Stimulated activated effector memory CD8-positive, alpha-beta T cell treated with anti-CD3 and anti-CD28 coated beads, Interleukin-12 subunit alpha, Interleukin-12 subunit beta, amount 100 ng/mL, for 72 hours (primary cell): ENCODE measurements at places on chromosomes 7 and 10.

GRCh38 chr7:28270536-28270935 lies 89.9 kb upstream of the JAZF1 start:
- no peak for DNase-seq

GRCh38 chr10:52785418-52785817 lies 12.8 kb upstream of the MBL2 start:
- no peak for DNase-seq

DNA sequence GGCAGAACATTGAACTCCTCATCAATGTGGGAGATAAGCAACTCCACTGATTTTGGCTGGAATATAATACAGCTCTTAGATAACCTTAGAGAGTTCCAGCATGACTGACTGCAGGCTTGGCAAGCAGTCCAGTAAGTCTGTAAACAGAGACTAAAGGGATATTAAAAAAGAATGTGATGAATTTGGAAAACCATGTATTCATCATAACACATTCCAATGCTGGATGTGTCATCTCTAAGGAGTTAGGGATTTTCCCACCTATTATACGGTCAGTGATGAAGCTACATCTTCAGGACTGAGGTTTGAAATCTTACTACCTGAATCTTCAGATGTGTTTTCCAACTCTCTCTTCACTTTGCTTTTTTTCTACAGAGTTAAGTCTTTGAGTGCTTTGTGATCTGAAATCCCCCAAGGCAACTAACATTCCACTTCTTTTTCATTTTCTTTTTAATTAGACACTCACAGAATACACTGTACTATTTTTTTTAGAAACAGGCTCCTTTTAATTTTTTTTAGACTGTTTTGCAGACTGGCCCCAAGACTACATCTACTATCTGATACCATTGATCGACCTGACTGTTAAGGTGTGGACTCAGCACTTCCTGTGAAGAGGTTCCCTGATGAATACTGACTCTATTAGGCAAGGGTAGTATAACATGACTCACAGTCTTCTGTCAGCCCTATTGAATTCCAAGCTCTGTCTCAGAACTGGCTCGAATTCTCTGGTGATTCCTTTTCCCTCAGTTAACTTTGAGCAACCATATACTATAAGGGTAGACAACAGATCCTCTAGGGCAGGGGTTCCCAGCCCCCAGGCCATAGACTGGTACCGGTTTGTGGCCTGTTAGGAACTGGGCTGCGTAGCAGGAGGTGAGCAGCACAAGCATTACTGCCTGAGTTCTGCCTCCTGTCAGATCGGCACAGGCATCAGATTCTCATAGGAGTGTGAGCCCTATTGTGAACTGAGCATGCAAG lies 678.2 kb downstream of the GRM8 start:
- no peak for DNase-seq

DNA sequence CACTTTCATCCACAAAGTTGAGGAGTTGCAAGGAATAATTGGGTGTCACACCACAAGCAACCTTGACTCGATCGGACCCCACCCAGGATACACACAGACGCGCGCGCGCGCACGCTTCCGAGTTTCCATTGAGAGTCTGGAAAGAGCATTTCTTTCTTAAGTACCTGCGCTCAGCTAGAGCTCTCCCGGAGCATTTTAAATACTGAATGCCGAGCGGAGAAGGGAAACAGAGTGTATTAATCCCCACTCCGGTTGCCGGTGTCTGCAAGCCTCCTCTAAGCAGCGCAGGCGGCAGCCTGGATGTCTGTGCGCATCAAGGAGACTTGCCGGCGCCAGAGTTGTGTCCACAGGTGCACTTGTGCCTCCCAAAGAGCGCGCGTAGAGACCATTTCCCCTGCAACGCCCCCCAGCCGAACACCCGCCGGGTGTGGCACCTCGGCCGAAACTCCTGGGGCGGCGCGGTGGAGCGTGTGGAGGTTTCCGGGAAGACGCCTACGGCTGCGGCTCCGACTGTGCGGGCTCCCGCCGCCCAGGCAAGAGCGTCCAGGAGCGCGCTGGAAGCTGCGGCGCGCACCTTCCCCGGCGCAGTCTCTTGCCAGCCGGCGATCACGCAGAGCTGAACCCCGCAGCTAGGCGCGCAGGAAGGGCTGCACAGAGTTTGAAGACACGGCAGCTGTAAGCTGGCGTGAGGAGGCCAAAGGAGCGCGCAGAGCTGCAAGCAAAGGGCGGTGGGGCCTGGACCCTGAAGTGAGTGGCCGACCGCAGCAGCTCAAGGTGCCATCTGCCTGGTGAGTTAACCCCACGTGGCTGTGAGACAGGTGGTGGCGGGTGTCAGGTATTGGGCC lies 1.1 kb upstream of the FEZF1 start:
- no peak for DNase-seq

DNA sequence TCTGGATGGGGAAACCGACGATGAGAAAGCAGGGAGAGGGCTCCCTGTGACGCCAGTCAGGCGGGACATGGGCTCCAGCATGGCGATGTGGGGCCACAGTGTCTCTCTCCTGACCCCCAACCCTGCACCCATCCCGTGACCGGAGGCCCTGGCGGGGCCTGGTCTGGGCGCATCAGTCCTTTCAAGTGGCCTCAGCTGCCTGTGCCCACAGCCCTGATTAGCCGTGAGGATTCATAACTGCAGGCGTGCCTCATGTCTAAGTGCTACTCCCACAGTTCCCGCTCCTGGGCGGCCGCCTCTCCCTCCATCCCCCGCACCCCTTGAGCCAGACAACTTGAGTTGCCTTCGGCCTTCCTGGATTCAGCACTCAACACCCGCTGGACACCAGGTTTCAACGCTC lies 240.8 kb downstream of the ELFN1 start:
- no peak for DNase-seq

DNA sequence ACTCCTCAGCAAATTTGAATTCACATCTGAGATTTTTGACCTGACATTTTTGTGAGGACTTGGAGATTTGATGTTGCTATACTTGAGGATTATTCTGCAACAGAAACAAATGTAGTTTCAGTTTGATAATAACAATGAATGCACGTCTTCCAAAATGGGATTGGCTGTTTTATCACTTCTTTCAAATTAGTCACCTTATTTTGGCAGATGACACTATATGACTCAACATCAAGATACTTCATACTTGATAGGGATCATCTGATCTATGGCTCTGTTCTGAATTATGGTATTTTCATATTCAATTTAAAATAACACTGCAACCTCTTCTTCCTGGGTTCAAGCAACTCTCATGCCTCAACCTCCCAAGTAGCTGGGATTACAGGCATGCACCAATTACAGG lies 24.2 kb downstream of the ARL5B start:
- DNase-seq, result no peak

DNA sequence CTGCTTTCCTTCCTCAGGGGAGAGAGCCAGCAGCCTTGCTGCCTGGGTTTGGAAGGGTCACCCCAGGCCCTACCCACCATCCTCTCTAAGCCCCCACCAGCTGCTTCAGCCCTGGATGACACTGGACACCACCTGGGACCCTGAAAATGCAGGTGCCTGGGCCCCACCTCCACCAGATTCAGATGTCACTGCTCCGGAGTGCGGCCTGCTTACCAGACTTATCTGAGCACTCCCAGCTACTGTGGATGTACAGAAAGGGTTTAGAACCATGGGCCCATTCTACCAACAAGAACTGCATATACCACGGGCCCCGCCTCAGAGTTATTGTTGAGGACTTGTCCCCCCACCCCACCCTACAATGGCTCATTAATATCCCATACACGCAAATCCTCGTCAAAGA lies 172.3 kb downstream of the PTPRN2 start:
- no peak for DNase-seq

DNA sequence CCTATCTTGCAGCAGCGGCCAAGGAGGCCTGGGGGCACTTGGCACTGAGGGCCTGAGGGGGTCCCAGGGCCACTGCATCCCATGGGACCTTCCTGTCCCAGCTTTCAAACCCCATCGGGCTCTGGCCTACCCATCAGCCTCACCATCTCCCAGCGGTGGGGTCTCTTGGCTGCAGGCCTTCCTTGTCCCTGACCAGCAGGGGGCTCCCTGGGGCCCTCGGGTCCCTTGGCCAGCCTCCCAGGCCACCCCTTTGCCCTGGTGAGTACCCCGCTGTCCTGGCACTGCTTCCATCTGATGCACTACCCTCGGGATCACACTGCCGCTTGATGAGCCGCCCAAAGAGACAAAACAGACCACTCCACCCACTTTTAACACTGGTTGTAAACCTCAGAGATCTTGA lies 43.5 kb downstream of the YKT6 start:
- peak; percentile 33 for DNase-seq

DNA sequence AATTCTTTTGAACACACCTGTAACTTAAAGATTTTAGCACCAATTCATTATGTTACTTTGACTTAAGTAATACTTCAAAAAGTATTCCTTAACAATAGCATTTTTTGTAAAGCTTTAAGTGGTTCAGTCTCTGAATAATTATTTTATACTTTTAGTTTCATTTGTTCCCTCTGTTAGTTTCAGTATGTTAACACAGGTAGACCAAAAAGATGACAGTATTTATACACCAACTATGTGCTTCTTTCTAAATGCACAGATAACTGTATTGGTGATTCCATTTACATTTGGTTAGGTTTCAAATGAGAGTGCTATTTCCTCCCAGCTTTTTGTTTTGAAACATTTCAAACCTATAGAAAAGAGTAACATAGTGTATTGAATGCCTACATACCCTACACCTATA lies 14.0 kb downstream of the RALA start:
- DNase-seq, result no peak

- no peak for DNase-seq
These were observed 42.2 kb downstream of the GBF1 start for GRCh38 chr10:102287538-102287937.

- DNase-seq, result no peak
These were observed 370.2 kb downstream of the PHF14 start for GRCh38 chr7:11343818-11344413.

- DNase-seq, result no peak
These were observed 861.1 kb downstream of the TYW1 start for GRCh38 chr7:67857698-67858097.

GRCh38 chr7:32062150-32062549 lies 8.1 kb downstream of the PDE1C start:
- no peak for DNase-seq

DNA sequence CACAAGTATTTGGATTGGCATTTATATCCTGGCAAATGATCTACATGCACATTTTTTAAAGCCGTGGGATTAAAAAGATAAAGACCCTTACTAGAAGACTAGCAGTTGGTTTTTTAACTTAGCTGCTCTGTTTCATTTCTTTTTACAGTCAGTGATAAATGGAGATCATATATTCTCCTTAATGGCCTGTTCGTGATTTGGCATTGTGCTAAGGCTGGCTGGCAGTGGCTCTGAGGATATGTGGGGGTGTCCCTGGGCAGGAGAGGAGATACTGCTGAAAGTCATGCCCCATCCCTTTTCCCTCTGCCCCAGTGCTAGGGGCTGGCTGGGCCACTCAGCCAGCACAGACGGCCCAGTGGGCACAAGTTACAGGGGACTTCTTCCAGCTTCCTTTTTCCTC lies 341.7 kb downstream of the PRPF18 start:
- DNase-seq, result no peak

DNA sequence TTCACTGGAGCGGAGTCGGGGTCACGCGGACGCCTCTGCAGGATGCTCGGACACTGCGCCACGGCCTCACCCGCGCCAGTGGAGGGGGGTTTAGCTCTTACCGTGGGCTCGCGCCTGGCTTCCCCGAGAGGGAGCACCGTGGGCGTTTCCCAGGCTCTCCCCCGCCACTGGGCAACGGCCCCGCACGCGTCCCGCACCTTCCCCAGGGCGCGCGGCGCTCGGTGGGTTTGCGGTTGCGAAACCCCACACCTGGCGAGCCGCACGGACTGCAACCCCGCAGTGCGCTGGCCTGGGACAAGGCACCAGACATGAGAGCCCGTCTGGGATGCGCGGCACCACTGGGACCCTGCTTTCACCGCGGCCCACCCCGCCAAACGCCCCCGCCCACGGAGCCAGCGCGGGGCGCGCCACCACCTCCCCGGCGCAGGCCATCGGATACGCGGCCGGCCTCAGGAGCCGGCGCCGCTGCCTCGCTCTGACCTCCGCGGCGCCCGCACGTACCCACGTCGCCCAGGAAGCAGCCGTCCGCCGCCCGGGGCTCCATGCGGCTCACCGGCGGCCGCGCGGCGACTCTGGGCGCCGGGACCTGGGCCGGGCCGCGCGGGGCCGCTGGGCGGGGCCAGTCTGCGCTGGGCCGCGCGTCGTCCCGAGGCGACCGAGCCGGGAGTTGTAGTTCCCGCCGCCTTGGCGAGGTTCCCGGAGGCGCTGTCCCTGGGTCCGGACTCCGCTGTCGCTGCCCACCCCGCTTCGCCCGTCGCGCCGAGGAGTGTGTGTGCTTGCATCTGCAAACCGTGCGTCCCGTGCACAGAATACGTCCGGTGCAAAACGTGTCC lies at the start of gene ASB13:
TSS of gene ASB13 (minus strand) at position 588 of the 833 bp plus-strand sequence. CDS start at position 544, 44 bp downstream.
- peak; percentile 20 for DNase-seq

GRCh38 chr7:29412912-29413311 lies 150.7 kb upstream of the PRR15 start:
- DNase-seq, result no peak

DNA sequence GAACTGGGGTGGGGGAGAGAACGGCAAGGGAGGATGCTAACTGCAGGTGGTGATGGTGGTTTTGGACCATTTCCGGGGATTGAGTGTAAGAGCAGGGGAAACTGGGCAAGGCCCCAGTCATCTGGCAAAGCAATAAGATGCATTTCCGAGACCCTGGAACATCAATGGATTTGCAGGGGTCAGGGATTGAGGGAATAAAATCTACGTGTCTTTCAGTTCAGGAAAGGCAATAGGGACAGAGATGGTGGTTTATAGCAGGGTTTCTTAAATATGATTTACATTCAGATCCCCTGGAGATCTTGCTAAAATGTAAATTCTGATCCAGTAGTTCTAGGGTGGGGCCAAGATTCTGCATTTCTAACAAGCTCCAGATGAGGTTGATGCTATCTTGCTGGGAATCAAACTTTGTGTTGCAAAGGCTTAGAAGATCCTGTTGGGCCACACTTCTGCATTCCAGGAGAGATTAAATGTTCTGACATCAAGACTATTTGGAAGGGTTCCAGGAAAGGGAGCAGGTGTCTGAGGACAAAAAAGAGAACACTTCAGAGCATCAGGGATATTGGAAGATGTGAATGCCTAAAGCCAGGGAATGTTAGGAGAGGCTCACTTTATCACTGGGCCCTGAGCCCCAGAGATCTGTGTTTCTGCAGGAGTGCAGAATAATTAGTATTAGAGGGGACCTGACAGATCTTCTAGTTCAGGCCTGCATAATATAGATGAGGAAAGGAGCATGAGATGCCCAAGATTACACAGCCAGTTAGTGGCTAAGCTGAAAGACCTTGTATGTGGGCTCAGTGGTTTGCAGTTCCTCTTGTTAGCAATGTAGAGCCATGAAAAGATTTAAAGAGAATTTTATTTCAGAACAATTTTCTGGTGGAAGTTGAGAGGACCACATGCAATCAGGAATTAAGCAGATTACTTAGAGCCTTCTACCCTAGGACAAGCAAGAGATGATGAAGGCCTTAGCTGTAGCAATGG lies 32.4 kb downstream of the BLNK start:
- DNase-seq, result no peak
